Fibroblast of skin of left quadriceps (primary cell): ENCODE measurements at places on chromosomes 16 and 17.

- DNase-seq, result no peak
Observed at GRCh38 chr16:58501242-58502131, 1.5 kb downstream of the NDRG4 start.

GRCh38 chr16:3133844-3134243 lies 985 bp upstream of the ZNF213 start:
- no peak for DNase-seq

DNA sequence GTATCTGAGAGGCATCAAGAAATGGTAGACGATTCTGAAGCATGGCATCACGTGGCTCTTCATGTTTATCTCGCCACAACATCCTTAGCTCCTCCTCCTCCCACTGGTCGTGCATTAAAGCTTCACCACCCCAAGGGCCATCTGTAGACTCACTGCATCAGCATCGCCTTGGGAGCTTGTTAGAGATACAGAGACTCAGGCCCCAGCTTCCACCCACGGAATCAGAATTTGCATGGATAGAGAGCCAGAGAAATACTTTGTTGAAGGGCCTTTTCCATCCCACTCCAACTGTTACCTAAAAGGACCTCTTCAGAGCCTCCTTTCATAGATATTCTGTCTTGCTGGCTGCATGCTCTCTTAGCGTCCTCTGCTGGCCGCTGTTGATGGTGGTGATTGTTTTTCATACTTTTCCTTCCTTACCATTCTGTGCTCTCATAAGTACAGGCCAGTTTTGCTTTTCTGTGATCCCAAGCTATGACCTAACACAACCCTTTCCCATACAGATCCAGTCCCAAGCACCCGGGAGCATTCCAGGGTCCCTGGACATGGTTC lies 1049.4 kb upstream of the EEF2KMT start:
- DNase-seq, result no peak

GRCh38 chr16:88317613-88317965 lies 65.2 kb upstream of the ZNF469 start:
- no peak for DNase-seq

- no peak for DNase-seq
Observed at GRCh38 chr16:86927699-86928098, 349.4 kb downstream of the FOXL1 start.

DNA sequence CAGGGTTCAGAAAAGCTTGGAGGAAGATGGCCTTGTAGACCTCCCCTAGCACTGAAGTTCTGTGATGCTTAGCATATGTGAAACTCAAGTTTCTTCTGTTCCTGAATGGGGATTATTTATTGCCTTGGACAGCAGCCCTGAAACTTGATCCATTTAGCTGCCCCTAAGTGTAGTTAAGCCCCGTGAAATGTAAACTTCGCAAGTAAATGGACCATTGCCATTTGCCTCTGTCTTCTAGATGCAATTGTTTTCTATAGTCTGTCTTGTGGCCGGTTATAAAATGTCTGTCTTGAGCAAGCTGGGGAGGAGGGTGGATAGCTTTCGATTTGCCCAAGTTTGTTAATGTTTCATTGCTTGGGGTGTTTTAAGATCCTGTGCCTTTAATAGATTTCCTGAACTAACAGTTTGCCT lies 261.8 kb downstream of the CDH13 start:
- DNase-seq, result peak; percentile 93

DNA sequence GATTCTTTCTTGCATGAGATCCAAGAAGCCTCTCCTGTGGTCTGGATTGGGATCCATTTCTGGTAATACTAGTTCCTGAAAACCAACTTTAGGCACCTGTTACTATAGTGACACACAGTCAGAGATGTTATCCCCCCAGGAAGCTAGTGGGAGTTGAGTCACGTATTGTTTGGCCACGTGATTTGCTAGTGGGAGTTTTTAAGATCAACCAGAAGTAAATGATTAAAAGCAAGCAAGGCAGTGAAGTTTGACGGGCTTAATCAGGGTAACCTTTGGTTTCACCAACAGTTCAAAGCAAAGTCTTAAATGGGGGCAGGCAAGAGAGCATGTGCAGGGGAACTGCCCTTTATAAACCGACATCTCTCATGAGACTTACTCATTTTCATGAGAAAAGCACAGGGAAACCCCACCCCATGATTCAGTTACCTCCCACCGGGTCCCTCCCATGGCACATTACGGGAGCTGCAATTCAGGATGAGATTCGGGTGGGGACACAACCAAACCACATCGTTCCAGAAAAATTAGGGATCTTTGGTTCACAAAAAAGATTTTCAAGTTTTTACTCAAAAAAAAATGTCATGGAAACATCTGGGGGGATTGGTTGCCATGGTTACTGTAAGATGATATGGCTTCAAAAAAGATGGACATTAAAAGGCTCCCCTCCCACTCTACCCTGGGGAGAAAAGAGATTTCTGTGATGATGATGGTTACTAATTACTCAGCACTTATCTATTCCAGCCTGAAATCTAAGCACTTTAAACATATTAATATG lies 483.1 kb upstream of the ERCC4 start:
- DNase-seq, result no peak

DNA sequence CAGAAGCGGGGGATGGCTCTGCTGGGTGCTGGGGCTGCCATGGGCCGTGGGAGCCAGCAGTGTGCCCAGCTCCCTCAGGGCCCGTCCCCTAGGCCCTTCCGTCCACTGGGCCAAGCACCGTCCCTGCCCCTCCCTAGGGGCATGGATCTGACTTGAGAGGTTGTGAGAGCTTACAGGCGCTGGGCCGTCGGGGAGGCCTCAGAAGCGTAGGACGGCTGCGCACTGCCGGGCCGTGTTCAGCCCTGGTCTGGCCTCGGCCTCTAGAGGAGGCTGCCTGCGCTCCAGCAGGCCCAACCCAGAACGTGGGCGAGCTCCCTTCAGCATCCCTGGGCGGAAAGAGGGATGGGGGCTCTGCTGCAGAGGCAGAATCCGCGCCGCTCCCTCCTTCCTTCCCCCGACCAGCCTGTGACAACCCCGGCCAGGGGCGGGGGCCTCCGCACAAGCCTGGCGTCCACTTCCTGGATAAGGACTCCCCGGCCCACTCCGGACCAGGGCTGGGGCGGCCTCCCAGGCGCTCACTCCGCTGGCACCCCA lies 685 bp upstream of the MPG start:
- DNase-seq, result no peak

GRCh38 chr17:72185564-72185963 lies 64.7 kb downstream of the SOX9 start:
- peak; percentile 18 for DNase-seq

- DNase-seq, result no peak
Observed at GRCh38 chr16:79632289-79632688, 31.8 kb upstream of the MAF start.

GRCh38 chr16:24993722-24994686 lies 21.2 kb downstream of the ARHGAP17 start:
- peak; percentile 83 for DNase-seq

DNA sequence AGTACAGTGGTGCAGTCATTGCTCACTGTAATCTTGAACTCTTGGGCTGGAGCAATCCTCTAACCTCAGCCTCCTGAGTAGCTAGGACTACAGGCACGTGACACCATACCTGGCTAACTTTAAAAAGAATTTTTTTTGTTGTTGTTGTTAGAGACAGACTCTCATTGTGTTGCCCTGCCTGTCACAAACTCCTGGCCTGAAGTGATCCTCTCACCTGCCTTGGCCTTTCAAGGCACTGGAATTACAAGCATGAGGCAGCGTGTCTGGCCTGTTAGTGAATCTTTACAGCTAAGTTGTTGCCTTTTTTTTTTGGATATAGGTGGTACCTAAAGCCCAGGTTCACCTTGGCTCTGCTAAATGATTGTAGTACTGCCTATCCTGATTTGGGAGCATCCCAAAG lies 290.6 kb downstream of the BCAS3 start:
- DNase-seq, result no peak

DNA sequence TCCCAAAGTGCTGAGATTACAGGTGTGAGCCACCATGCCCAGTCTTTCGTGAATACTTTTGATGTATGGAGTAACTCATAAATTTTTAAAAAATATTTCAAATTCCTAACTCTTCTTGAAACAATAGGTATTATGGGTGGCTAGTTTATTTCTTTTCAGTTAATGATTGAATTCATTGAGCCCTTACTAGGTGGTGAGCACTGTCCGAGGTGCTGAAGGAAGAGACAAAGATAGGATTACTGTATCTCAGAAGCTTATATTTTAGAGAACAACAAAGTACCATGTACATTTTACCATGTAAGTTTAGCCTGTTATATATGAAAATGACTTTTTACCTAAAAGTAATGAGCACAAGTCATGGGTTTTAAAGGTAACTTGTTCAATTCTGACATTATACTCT lies 418.3 kb downstream of the NPIPA7 start:
- DNase-seq, result no peak
